ENCODE measurements at places on chromosomes 3 and 15.

DNA sequence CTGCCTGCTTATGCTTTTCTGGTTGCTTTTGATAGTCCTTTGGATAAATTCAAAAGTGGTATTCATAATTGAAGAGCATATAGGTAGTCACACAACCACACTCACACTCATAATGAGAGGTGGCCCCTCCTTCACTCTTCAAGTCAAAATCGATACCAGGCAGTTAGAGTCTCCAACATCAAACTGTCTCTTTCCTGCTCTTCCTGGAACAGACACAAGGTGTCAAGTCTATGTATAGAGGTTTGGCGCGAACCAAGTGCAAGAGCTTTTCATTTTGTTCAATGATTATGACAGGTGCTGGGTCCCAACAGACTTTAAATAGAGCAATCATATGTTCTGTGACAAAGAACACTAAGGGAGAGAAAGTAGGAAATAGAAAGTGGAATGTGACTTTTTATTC is 29.9 kb upstream of the RGMA start:
- DNase-seq = no peak

GRCh38 chr3:52527732-52528585 is 5.7 kb downstream of the NT5DC2 start:
- DNase-seq = no peak

- peak; percentile 69 for DNase-seq
Measured at GRCh38 chr3:97793420-97794019, 28.3 kb upstream of the CRYBG3 start.

- DNase-seq = no peak
Measured at GRCh38 chr15:36575266-36575665, 4.2 kb upstream of the CDIN1 start.

DNA sequence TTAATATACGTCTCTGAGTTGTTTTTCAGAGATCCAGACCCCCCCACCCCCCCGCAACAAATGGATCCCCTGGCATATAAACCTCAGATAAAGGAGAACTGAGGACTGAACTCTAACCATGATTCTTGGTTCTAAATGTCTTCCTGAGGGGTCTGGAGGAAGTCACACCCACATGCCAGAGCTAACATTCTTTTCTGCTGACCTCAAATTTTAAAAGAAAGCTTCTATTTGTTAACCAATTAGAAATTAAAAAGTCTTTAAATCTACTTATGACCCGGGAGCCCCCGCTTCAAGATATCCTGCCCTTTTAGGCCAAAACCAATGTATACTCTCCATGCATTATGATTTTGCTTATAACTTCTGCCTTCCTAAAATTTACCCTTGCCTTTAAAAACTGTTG is 188.3 kb downstream of the ECT2 start:
- no peak for DNase-seq

DNA sequence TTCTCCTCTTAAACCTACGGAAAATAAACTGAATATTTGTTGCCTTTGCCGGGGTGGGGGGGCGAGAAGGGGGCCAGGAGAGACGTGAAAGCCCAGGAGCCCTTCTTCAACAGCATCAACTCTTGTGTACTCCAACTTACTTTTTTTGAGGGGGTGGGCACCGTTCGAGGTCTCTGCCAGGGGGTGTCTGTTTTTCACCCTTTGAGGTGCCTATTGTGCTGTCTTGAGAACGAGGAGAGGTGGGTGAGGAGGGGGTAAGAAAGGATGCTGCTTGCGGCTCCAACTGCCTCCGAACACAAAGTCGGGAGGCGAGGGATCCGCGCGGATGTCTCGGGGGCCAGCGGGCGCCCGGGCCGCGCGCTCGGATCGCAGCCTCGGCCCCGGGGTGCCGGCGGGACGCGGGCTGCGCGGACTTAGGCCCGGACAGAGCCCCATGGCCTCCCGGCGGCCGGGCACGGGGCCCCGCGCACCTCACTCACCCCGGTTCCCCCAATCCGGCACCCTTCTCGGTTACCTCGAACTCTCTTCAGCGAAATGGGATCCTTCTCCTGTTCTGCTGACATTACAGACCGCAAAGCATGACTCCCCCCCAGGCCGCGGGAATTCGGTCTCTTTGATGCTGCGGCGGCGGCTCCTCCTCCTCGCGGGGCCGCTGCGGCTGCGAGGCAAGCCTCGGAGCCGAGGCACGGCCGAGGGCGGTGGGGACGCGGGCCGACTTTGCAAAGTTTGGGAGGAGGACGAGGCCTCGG is 650 bp downstream of the PYGO1 start:
- no peak for DNase-seq

- no peak for DNase-seq
Measured at GRCh38 chr3:45642731-45643152, 46.5 kb upstream of the SACM1L start.

- peak; percentile 50 for DNase-seq
Measured at GRCh38 chr3:33883538-33883950, 85.1 kb downstream of the PDCD6IP start.

DNA sequence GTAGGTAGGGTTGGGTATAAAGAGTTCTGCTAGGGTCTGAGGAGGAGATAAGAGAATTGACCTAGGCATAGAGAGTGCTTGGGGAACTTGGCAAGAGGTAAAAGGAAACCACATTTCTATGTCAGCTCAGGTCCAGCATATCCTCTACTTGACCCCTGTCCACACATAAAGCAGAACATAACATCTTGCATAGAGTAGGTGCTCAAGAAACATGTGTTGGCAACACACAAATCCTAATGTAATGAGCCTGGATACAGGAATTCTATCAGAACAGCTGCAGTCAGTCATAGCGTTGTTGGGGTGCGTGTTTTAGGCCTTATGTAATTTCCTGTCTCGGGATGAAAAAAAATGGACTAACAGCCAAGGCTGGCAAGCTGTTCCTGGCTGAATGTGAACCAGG is 35.0 kb upstream of the PLCL2 start:
- no peak for DNase-seq

DNA sequence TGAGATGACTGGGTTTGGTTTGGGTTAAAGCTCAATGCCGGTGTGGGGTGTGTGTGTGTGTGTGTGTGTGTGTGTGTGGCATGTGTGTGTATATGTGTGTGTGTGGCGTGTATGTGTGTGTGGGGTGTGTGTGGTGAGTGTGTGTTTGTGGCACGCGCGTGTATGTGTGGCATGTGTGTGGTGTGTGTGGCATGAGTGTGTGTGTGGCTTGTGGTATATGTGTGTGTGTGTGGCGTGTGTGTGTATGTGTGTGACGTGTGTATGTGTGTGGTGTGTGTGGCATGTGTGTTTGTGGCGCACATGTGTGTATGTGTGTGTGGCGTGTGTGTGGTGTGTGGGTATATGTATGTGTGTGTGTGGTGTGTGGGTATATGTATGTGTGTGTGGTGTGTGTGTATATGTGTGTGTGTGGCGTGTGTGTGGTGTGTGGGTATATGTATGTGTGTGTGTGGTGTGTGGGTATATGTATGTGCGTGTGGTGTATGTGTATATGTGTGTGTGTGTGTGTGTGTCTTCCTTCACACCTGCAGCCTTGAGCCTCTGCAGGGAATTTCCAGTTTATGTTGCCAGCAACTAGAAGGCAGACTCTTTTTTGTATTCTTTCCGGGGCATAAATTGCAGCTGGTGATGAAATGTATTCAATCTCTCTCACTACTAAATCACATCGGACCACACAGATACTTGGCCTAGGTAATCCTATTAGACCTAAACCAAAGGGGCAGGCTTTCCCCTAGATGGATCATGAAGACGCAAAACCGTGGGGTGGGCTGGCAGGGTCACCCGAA is 34.8 kb downstream of the CHRD start:
- no peak for DNase-seq

DNA sequence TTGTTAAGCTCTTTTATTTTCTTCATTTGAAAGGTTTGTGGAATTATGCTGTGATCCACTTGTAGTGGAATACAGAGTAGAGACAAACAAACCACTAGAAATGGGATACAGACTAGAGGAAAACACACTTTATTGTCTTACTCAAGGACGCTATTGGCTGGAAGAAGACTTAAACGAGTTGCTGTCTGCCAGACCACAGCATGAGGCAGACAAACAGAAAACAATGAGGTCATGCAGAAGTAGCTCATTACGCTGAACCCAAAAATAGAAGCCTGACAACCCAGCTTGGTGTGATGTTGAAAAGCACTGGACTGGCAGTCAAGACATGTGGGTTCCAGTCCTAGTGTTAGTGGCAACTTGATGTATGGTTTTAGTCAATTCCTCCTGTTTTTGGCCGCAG is 62.4 kb upstream of the P3H2 start:
- no peak for DNase-seq

DNA sequence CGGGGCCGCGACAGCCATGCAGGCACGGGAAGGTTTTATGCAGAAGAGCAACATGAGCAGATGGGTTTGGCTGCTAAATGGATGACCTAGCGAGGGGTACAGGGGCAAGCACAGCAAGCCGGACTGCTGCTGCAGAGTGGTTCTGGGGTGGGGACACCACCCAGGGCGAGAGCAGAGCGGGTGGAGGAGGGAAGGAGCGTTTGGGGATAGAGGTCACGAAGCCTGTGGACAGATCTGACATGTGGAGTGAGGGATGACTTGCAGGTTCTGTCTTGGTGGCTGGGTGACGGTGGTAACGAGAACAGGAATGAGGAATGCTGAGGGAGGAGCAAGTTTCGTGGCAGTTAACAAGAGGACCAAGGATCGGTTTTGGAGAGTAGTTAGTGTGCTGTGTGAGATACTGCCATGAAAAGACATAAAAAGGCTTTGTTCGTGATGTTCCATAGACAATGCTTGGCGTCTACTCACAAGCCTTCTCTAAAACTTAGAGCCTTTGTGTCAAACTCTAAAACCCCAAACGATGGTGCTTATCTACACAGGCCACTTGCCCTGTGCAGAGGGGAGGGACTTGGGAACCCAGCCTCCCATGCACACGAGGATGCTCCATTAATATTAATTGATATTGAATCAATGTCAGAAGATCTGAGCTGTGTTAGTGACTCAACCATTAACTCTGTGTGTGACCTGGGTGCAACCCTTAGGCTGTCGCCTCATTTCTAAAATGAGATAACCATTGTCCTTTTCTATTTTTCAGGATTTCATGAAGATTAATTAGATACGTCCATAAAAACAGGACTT is 132.7 kb upstream of the SLC2A2 start:
- DNase-seq = no peak

DNA sequence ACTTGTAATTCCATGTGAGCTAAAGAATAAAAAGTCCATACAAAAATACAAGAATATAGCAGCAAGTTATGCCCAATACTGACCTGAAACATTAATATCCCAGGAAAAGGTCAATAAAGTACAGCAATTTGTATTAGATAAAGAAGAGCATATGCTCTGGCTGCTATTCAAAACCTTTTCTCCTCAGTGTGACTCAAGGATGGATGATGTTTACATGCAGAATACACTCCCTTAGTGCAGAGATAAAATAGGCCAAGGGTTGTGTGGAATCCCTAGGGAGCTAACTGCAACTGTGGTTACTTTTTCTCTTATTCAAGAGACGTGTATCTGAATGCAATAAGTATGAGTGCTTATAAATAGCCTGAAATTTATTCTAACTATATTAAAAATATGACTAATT is 78.7 kb downstream of the SLC9A9 start:
- DNase-seq = no peak

- DNase-seq = no peak
Measured at GRCh38 chr3:78545827-78546226, 1222.0 kb downstream of the ROBO1 start.

GRCh38 chr3:128689060-128689459 is 36.9 kb upstream of the RAB7A start:
- no peak for DNase-seq

DNA sequence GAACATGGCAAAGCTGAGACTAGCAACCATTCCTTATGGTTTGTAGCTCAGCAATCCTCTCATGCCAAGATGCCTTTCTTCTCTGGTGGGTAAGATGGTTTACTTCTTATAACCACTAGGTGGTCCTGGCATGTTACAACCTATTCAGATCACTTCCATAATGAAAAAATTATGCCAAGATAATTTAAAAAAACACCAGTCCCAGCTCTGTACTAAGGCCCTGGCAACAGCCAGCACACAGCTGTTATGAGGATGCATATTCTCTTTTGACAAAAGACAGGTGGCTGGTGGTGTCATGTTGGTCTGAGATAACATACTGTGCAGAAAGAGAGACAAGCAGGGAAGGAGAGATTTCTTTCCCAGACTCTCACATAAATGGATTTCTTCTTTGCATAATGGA is 65.7 kb upstream of the FRMD4B start:
- no peak for DNase-seq

DNA sequence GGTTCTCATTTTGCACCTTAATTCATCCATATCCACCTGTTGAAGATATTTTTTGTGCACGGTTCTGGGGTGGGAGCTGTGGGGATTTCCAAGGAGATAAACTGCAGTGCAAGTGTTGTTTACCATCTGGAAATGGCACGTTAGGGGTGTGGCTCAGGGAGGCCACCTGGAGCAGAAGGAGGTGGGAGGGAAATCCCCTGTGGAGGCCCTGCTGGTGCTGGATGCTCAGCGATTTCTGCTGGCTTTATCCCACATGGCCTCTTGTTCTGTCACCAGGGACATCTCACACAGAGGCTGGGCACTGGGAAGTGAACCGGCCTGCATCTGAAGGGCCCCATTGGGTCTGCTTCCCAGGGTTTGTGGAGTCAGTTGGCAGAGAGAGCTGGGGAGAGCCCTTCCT is 24.3 kb downstream of the TRPM1 start:
- DNase-seq = no peak

GRCh38 chr3:58837141-58837843 is 170.7 kb upstream of the FAM3D start:
- DNase-seq = no peak
